ENCODE measurements at places on chromosomes 12 and 14.
A peak's percentile ranks its signal among the peaks of the same experiment; 100 is the strongest.

- DNase-seq, result no peak
Observed at GRCh38 chr12:63302269-63302940, 151.4 kb upstream of the AVPR1A start.

GRCh38 chr12:109999983-110000505 lies 814 bp downstream of the ANKRD13A start:
- no peak for DNase-seq

DNA sequence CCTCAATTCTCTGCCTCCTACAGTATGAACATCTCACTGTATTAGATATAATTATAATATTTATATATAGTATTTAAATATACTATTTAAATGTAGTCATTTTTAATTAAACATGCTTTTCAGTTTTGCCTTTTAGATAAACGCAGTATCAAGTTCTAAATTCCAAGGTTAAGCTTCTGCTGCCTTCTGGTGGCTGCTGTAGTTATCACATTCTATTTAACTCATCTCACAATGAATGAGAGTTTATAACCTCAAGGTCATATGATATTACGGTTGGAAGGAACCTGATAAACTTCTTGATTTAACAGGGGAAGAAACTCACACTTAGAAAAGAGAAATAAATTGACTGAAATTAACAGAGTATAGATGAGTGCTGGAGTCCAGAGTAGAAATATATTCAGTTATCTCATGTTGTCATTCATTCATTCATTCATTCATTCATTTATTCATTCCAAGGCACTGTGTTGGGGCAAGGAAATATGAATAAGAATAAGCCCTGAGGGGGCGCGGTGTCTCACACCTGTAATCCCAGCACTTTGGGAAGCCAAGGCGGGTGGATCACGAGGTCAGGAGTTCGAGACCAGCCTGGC lies 31.9 kb downstream of the GUCY2C start:
- peak; percentile 25 for DNase-seq

GRCh38 chr14:101823511-101824120 lies 62.1 kb downstream of the PPP2R5C start:
- DNase-seq, result no peak

- no peak for DNase-seq
Observed at GRCh38 chr12:89760783-89761182, 52.1 kb upstream of the ATP2B1 start.

GRCh38 chr14:59278111-59278510 lies 89.6 kb downstream of the DAAM1 start:
- no peak for DNase-seq

DNA sequence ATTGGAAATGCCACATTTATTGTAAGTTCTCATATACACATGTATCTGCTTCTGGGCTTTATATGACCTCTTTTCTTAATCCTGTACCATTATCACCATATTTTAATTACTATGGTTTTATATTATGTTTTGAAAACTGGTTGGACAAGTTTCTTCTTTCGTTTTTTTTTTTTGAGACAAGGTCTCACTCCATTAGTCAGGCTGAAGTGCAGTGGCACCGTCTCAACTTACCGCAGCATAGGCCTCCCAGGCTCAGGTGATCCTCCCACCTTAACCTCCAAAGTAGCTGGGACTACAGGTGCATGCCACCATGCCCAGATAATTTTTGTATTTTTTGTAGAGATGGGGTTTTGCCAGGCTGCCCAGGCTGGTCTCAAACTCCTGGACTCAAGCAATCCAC lies 44.6 kb downstream of the GALNT4 start:
- no peak for DNase-seq

DNA sequence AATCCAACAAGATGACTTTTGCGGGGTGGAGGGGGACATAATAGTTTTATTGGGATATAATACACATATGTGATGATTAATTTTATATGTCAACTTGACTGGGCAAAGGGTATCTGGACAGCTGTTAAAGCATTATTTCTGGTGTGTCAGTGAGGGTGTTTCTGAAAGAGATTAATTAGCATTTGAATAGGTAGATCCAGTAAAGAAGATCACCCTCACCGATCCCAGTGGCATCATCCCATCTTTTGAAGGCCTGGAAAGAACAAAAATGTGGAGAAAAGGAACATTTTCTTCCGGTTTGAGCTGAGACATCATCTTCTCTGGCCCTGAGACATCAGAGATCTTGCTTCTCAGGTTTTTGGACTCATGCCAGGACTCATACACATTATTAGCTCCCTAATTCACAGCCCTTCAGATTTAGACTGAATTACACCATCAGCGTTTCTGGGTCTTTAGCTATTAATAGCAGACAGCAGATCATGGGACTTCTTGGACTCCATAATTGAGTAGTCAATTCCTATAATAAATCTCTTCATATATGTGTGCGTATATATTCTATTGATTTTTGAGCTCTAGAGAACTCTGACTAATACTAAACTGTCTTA lies 283.6 kb downstream of the PCNX1 start:
- no peak for DNase-seq

GRCh38 chr14:101019990-101020710 lies 116.6 kb upstream of the RTL1 start:
- no peak for DNase-seq

- DNase-seq, result no peak
Observed at GRCh38 chr12:118371321-118372282, 1.1 kb downstream of the TAOK3 start.

DNA sequence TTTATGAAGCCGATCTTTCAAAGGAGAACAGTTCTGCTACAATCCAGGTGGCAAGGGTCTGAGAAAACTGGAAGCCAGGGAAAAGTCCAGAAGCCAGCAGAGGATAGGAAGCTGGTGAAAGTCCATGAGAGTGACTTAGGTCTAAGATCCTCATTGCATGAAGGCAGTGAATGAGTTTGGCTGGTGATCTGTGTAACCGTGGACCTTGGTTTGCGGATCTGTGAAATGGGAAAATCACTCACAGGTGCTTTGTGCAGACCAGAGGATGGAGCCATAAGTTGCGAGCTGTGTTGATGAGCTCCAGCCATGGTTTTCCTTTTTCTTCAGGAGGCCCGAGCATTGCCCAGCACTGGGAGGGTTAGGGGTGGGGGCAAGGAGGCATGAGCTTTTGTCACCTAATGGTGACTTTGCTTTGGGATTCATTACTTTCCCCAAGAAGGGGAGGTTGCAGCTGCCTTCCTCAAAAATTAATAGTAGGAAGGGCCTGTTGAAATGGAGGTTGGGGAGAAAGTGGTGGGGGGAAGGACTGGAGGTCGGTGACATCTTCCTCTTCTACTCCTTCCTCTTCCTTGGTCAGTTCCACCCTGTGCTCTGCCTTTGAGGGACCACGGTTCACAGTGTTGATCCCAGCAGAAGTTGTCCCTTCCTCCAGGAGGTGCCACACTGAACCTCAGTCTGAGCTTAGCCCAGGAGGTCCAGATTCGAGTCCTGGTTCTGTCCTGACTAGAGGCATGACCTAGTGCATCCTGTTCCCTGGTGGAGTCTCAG lies 20.3 kb upstream of the SERPINA6 start:
- DNase-seq, result no peak

GRCh38 chr14:84987042-84987441 lies 542.9 kb upstream of the FLRT2 start:
- no peak for DNase-seq

GRCh38 chr12:52715416-52715815 lies 12.1 kb upstream of the KRT77 start:
- no peak for DNase-seq

DNA sequence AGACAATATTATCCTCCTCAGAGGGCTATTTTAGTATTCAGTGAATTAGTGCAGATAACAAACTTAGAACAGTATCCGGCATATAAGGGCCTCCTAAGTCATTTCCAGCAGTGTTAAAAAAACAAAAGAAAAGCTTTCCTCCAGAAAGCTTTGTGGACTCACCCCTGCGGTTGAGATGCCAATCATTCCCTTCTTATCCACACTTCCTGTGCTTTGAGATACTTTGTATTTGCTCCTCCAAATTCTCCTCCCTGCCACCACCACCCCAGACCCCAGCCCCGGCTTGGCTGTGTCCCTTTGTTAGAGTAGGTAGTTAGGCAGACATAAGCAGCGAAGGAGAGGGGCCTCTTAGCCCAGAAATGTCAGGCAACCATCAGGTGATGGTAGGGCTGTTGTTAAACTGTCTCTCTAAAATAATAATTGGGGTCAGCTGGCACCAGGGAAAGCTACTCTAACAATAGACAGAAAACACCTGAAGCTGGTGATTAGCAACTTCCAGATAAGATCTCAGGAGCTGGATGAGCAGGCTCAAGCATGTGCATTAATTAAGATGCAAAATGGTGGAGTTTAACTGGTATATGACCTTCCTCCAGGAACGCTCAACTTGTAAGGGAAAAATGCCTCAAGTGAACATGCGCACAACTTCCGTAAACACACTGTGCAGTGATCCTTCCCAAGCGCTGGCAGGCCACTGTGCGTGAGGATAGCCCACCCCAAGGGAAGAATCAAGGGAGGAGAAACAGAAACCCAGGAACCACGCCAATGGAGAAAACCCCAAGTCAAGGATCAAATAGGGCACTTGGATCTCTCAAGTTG lies 152.1 kb upstream of the EEA1 start:
- DNase-seq, result no peak

DNA sequence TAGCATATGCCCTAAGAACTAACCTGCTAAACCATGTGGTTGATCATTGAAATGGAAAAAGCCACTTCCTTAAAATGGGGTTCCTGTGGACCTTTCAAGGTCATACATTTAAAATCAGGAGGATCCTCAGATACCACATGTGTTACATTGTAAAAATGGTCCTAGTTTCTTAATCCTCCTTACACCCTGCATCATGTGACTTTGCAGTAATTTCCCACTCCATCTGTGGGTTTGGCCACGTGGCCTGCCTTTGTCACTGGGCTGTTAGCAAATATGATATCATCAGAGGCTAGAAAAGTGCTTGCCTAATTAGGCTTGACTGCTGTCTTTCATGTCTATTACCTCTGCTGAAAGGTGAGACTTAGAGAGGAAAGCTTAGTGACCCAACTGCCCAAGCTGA lies 70.7 kb downstream of the CMKLR1 start:
- DNase-seq, result no peak

DNA sequence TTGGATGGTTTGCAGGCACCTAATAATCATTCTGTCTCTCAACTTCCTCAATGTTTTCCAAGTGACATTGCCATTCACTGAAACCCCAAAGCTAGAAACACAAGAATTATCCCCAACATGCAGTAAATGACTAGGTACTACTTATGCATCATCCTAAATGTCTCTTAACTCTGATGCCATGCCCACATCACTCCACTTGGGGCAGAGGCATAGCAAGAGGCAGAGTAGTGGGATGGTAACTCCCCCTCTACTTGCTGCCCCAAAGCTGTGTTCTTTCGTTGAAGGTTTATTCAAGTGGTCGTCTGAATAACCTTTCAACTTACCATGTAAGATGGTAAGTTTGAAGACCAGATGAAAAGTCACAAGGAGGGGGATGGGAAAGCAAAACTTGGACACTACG lies 77.9 kb upstream of the SOX5 start:
- DNase-seq, result no peak

DNA sequence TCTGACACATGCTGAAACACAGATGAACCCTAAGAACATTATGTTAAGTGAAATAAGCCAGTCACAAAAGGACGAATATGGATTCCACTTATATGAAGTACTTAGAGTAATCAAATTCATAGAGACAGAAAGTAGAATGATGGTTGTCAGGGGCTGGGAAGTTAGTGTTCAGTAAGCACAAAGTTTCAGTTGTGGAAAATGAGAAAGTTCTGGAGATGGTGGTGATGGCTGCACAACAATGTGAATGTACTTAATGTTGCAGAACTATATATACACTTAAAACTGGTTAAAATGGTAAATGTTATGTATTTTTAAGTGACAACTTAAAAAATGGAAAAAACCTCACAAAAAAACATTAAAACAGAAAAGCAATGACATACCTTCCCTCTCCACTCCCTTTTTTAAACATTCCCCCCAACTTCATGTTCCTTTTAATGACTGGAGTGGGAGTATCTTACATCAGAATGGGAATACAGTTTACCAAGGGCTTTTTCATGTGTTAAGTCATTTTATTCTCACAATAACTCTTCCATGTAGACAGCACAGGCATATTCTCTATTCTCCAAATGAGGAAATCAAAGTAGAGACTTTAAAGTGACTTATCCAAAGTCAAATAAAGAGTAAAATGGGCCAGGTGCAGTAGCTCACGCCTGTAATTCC lies 24.0 kb downstream of the BTBD7 start:
- DNase-seq, result no peak

DNA sequence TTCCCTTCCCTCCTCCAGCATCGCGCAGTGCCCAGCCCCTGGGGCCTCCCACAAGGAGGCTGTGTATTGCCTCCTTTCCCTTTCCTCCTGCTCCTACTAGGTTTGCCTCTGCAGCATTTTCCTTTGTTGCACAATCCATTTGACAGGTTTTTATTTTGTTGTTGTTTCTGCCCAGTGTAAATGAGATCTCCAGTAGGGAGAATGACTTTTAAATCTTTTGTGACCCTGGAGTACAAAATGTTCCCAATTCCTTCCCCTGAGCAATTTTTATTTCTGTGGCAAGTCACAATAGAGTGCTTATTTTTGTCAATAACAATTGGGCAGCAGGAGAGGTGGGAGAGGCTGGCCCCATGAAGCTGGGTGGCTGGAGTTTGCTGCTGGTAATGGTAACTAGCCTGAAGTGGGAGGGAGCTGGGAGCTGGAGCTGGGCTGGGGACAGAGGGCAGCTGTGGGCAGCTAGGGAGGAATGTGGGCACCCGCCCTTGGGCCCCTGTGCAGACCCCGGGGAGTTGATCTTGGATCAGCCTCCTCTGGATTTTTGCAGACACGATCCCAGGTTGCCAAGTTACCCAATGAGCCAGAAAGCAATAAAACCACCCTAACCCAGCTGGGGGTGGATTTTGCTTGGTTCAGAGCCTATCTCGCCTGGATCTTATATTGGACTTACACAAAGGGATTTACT lies 160.1 kb downstream of the KTN1 start:
- no peak for DNase-seq

DNA sequence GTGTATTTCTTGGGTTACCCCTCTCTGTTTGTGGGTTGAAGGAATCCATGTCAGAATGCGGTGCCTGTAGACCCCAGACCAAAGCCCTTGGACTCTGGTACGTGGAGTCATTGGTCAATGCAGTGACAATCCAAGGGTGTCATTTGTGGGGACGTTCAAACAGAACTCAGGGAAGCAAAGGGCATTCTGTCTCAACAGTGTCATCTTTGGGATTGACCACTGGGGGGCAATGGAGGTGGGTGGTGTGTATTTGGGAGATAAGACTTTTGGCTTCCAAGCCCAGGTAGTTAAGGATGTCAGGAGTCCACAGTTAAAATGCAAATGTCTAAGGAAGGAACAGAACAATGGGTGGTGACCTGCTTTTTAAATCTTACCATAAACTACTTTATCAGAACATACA lies 54.6 kb upstream of the CCDC175 start:
- DNase-seq, result no peak

DNA sequence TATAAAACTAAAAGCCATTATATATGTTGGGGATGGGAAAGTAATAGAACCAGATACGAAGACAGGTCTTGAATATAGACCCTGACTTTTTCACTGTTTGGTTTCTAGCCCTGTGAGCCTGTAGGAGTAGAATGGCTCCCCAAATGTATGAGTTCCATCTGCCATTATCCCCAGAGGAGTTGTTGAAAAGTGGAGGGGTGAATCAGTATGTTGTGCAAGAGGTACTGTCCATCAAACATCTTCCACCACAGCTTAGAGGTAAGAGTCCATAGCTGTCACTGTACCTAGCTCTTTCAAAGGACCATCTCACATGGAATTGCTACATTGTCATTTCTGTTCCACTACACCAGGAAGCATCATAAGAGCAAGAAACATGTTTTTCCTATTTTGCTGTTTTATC lies 1.1 kb downstream of the NCAPD2 start:
- DNase-seq, result no peak

GRCh38 chr12:3761116-3761735 lies 8.3 kb upstream of the CRACR2A start:
- DNase-seq, result no peak

GRCh38 chr12:93427779-93428564 lies 13.8 kb downstream of the UBE2N start:
- no peak for DNase-seq
